Stomach (tissue), 19 donors: ENCODE measurements at places on chromosomes 6 and 20.

- H3K27ac ChIP-seq = peak overlapping the region; percentile 56
- no peaks in the 10 kb centered on the region for H3K27me3 ChIP-seq
- no peak overlapping the region for H3K4me3 ChIP-seq
- no peaks in the 10 kb centered on the region for H3K36me3 ChIP-seq
- H3K4me1 ChIP-seq = peaks cover 63% of the 10 kb centered on the region
Observed at GRCh38 chr6:144330017-144330987, 45.2 kb downstream of the UTRN start.

DNA sequence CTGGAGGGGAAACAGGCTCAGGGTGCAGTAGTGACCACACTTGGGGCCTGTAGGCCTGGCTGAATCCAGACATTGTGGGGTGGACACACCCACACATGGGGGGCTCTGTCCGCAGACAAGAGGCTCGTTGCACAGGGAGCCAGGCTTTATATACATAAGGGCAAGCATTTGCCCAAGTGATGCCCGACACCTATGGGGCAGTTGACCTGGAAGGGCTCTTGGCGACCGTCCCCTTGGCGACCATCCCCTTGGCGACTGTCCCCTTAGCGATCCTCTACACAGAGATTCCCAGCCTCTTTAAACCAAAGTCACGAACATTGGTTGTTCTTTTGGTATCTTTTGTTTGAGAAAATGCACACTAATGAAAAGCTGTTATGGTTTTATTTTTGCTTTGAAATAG lies 2.7 kb downstream of the TOX2 start:
- H3K4me1 ChIP-seq = peaks cover 21% of the 10 kb centered on the region
- no peaks in the 10 kb centered on the region for H3K36me3 ChIP-seq
- no peak overlapping the region for H3K27ac ChIP-seq

DNA sequence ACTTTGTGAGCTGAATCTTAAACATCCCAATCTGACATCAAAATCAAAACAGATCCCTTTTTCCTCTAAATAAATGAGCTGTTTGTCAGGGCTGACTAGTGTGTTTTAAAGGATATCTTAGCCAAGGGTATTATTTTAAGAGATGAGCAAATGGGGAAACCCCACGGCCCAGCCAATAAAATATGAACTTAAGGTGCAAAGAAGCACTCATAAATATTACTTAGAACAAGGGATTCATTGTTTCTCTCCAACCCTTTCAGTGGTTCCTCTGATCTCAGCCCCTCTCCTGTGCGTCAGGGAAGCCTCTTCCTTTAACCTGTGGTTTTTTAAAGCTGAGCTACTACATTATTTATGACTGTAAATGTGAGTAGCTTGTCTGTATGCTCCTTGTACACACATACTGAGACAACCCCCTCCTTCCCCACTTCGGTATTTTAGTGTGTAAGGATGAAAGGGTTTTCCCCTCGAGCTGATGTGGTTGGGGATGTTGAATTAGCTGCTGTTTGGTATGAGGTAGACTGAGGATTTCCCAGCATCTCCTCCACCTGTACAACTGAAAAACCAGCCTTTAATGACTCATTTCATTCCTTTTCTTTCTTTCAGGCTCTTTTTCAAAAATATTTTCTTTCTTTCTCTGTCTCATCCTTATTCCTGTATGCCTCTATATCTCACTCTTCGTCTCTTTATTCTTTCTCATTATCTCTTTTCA lies 6.5 kb downstream of the BMP5 start:
- H3K4me1 ChIP-seq = no peaks in the 10 kb centered on the region
- no peaks in the 10 kb centered on the region for H3K27me3 ChIP-seq
- peak; percentile 6 for DNase-seq
- no peak overlapping the region for H3K27ac ChIP-seq
- H3K36me3 ChIP-seq = no peaks in the 10 kb centered on the region

DNA sequence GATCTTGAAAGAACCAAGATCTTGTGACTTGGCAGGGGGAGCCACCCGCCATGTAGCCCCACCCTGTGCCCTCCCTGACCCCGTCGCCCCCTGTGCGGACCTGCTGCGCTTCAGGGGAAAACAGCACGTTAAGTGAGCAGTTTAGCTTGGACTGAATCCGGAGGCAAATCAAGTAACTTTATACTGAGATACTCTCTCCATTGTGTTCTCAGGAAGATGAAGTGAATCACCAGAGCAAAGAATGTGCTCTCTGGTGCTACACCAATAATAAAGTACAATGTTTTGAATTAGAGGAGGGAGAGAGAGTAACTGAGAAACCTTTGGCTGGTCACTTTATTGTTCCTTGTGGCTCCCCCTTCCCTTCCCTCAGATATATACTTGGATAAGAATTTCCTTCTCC lies 83.4 kb downstream of the TXNDC5 start:
- H3K4me1 ChIP-seq = no peaks in the 10 kb centered on the region
- H3K27ac ChIP-seq = no peak overlapping the region
- DNase-seq = no peak
- no peaks in the 10 kb centered on the region for H3K36me3 ChIP-seq

DNA sequence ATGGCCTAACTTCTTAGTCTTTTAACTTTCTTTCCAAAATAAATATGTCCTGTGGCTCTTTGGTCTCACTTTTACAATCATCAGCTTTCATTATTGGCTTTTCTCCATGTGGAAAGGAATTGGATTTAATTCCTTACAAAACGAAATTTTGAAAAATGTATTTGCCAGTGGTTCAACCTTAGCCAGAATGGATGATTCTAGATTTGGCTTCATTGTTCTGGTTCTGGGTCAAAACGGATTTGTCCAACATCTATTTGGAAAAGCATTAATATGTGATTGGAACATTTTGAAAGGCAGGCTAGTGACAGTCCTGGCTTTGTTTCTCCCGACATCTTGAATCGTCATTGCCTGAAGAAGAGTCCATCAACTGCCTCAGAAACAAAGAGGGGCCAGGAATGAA lies 59.2 kb downstream of the TENT5A start:
- no peak overlapping the region for H3K27ac ChIP-seq
- H3K36me3 ChIP-seq = no peaks in the 10 kb centered on the region
- no peak for DNase-seq

- no peak overlapping the region for H3K4me3 ChIP-seq
- DNase-seq = peak; percentile 74
- peak overlapping the region; percentile 20 for H3K27ac ChIP-seq
- peaks cover 45% of the 10 kb centered on the region for H3K27me3 ChIP-seq
- H3K36me3 ChIP-seq = no peaks in the 10 kb centered on the region
Observed at GRCh38 chr20:32581839-32582658, 3.1 kb downstream of the NOL4L start.

- H3K27ac ChIP-seq = no peak overlapping the region
- H3K4me3 ChIP-seq = no peak overlapping the region
- H3K27me3 ChIP-seq = no peaks in the 10 kb centered on the region
- H3K4me1 ChIP-seq = no peaks in the 10 kb centered on the region
- DNase-seq = no peak
Observed at GRCh38 chr6:94362061-94362864, 942.9 kb upstream of the EPHA7 start.

DNA sequence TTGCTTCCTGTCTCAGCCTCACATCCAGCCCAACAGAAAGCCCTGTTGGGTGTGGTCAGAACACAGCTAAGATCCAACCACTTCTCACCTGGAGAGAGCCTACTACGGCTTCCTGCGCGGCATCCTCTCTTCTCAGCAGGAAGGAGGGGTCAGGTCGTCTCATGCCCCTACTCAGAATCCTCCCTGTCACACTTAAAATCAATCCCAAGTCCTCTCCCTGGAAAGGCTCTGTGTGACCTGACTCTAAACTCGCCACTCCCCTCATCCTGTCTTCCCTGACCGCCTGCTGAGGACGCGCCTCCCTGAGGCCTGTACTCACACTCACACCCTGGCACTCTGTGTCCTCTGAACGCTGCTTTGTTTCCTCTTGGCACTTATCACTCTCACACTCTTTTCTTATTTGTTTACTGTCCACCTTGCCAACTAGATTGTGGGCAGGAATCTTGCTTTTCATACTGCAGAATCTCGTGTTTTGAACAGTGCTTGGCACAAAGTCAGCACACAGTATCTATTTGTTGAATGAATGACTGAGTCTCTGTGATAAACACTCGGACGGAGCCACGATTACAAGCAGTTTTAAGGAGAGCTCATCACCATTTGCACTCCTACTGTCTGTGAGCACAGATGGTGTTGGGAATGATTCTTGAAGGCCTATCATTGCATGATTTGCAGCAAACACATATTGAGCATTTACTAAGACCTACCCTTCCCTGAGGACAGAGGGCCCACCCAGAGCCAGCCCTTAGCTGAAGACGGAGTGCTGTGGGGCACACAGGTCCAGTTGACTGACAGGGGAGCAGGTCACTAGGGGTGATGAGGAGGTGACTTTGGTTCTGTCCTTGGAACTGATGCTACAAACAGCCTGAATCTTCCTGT lies 18.7 kb downstream of the RAB5IF start:
- H3K4me3 ChIP-seq = no peak overlapping the region
- no peaks in the 10 kb centered on the region for H3K27me3 ChIP-seq
